ENCODE measurements at places on chromosomes 1 and 21.
A peak's percentile ranks its signal among the peaks of the same experiment; 100 is the strongest.

- H3K27me3 ChIP-seq, result no peaks in the 10 kb centered on the region
- H3K4me1 ChIP-seq, result peaks cover 67% of the 10 kb centered on the region
- DNase-seq, result peak; percentile 81
- H3K36me3 ChIP-seq, result no peaks in the 10 kb centered on the region
- H3K4me3 ChIP-seq, result peak overlapping the region; percentile 39
These were observed 8.2 kb downstream of the UQCRHL start for GRCh38 chr1:15799004-15799867.

DNA sequence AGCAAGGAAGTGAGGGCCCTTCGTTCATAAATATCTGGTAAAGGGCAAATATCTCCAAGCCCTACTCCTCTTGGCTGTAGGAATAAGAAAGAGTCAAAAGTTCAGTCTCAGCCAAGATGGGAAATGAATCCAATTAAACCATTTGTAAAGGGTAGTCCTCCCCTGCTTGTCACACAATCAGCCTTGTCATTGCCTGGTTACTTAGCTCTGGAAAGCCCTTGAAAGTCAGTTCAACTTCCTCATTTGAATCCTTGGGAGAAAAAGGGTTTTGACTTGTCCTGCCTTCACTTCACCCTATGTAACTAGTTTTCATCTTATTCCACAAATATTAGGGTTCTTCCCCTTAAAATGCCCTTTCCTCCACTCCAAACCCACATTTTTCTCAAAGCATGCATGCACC is 100.0 kb downstream of the ELAVL4 start:
- H3K36me3 ChIP-seq, result no peaks in the 10 kb centered on the region
- H3K27me3 ChIP-seq, result no peaks in the 10 kb centered on the region
- no peak overlapping the region for H3K4me3 ChIP-seq

- no peaks in the 10 kb centered on the region for H3K27me3 ChIP-seq
- no peaks in the 10 kb centered on the region for H3K4me1 ChIP-seq
- H3K36me3 ChIP-seq, result no peaks in the 10 kb centered on the region
- DNase-seq, result no peak
- no peak overlapping the region for H3K4me3 ChIP-seq
These were observed 23.2 kb downstream of the RPE65 start for GRCh38 chr1:68426594-68426993.

- H3K4me1 ChIP-seq, result no peaks in the 10 kb centered on the region
- H3K27me3 ChIP-seq, result no peaks in the 10 kb centered on the region
- H3K27ac ChIP-seq, result no peak overlapping the region
- H3K4me3 ChIP-seq, result no peak overlapping the region
- H3K36me3 ChIP-seq, result peaks cover 5% of the 10 kb centered on the region
- DNase-seq, result no peak
These were observed 63.0 kb downstream of the B3GALNT2 start for GRCh38 chr1:235441159-235441685.

- no peaks in the 10 kb centered on the region for H3K27me3 ChIP-seq
- no peak overlapping the region for H3K27ac ChIP-seq
- no peaks in the 10 kb centered on the region for H3K36me3 ChIP-seq
These were observed 116.8 kb downstream of the CASZ1 start for GRCh38 chr1:10679496-10680220.

DNA sequence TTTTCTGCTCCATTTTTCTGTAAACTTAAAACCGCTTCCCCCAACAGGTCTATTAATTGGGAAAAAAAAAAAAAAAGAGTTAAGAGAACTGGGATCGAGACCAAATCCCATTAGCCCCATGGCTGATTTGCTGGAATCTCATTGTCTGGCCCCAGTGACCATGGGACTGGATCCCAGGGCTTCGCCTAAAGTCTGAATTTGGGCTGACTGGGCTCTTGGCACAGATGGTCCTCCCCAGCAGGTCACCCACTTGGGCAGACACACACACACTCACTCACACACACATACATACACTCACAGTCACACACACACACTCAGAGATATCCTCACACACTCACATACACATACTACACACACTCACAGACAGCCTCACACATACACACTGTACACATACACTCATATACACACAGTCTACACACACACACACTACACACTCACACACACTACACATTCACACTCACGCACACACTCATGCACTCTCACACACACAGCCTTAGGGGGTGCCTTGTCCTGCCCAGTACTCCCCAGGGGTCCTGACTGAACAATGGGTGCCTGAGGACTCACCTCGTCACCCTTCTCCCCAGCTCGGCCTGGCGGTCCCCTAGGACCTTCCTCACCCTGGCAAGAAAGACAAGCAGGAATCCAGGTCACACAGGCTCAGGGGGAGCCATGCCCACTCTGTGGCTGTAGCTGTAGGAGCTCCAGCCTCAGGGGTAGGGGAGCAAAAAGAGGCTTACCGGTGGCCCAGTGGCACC is 7.5 kb downstream of the COL9A2 start:
- no peaks in the 10 kb centered on the region for H3K36me3 ChIP-seq
- H3K27me3 ChIP-seq, result no peaks in the 10 kb centered on the region
- no peak overlapping the region for H3K27ac ChIP-seq
- H3K4me1 ChIP-seq, result no peaks in the 10 kb centered on the region

DNA sequence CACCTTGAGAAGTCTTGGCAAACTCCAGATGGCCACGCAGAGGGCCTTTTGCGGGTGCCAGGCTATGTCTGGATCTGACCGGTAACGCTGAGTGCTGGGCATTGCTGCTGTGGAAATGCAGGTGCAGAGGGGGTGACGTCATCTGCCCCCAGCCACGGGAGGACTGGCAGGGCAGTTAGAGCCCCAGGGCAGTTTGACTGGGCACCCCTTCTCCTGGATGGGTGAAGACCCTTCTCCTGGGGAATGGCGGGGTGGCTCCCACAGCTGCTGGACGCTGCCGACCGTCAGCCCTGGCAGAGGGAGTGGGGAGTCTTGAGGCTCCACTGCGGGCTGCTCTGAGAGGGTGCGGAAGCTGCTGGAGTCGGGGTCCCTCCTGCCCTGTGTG is 12.6 kb upstream of the EDN2 start:
- H3K4me1 ChIP-seq, result peaks cover 45% of the 10 kb centered on the region
- H3K27ac ChIP-seq, result peak overlapping the region; percentile 55
- no peaks in the 10 kb centered on the region for H3K27me3 ChIP-seq
- H3K4me3 ChIP-seq, result no peak overlapping the region

- H3K36me3 ChIP-seq, result no peaks in the 10 kb centered on the region
- no peak for DNase-seq
- no peaks in the 10 kb centered on the region for H3K4me1 ChIP-seq
These were observed 30.8 kb upstream of the PTPRF start for GRCh38 chr1:43499898-43500297.

DNA sequence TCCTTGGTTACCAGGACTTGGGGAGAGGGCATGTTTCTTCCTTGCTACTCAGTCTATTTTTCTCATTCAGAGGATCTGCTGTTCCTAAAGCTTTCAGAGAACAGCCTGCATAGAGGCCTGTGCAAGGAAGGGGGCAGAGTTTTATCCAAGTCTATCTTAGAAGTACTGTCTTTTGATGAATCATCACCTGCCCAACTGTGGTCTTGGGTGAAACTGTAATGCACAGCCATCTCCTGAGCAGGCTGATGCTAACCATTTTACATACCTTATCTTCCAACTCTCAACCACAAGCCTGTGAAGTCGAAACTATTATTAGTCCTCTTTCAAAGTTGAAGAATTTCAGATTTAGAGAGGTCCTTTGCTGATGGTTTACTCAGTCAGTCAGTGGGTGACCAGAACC is 368.0 kb downstream of the HHAT start:
- no peak overlapping the region for H3K4me3 ChIP-seq
- no peak for DNase-seq
- no peaks in the 10 kb centered on the region for H3K27me3 ChIP-seq
- no peaks in the 10 kb centered on the region for H3K36me3 ChIP-seq

- DNase-seq, result no peak
- no peaks in the 10 kb centered on the region for H3K27me3 ChIP-seq
- H3K4me3 ChIP-seq, result no peak overlapping the region
- H3K36me3 ChIP-seq, result no peaks in the 10 kb centered on the region
- no peaks in the 10 kb centered on the region for H3K4me1 ChIP-seq
These were observed 20.2 kb downstream of the MACO1 start for GRCh38 chr1:25450891-25451290.

DNA sequence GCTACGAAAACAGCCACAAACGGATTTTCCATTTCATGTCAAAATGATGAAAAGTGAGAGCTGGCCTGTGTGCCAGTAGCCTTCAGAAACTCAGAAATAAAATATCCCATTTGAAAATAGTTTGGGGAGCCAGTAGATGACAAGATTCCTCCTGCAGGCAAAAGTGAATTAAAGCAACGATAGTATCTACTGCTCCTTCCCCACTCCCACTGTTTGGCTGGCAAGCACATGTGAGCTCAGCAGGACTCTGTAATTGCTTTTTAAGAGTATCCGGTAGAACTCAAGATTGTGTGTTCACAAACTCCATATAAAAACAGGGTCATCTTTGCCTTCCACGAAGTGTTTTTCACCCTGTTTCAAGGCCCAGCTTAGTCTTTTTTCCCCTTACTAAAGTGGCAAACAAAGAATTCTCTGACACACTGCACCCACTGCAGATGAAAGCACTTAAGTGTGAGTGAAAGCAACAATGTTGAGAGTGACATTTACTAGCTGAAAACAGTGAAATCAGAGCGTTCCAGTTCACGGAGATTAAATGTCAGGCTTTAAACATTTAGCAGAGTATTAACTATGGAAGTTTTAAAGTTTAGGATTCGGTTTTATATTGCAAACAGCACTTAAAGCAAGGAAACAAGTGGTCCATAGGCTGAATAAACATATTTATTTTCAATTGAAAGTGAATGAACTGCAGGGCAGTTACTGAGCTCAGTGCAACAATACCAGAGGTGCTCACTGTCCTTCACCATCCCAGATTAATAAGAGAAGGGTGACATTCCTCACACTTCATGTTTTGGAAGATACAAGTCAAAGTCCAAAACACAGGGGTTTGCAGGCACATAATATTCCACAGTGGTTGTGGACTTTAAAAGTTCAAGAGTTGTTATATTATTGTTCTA is 70.0 kb downstream of the ALG14 start:
- no peaks in the 10 kb centered on the region for H3K36me3 ChIP-seq
- no peak for DNase-seq
- peaks cover 5% of the 10 kb centered on the region for H3K4me1 ChIP-seq
- H3K27ac ChIP-seq, result no peak overlapping the region

DNA sequence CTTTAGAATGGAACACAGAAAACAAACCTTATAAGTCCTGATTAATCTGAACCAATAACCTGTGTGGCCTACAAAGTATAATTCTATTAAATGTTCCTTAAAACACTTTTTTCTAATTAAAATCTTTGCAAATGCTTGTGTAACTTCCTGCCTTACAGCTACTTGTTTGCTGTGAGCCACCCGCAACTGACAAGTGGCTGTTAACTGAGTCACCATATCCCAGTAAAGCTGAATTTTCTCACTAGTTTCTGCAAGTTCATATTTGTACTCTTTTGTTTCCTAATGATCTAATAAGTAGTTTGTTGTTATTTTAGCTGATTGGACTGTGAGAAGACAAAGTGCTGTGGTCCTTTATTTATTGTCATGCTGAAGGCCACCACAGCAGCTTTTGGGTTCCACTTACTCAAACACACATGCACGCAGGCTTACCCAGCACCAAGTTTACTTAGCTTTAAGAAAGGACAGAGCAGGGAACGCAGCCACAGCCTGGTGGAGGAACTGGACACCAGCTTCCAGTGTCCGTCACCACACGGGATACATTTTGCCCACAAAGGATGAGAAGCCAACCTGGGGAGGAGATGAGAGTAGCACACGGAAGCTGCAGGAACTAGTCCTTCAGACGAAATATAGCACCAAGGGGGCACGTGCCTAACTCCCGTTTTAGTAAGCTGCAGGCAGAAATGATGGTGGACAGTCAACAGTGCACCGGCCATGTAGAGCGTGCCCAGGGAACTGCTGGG is 47.8 kb downstream of the LCA5L start:
- no peak for DNase-seq
- H3K27me3 ChIP-seq, result no peaks in the 10 kb centered on the region
- H3K4me3 ChIP-seq, result no peak overlapping the region

GRCh38 chr21:15850645-15851044 is 120.9 kb downstream of the USP25 start:
- no peak overlapping the region for H3K4me3 ChIP-seq
- H3K36me3 ChIP-seq, result no peaks in the 10 kb centered on the region
- H3K27ac ChIP-seq, result no peak overlapping the region
- H3K4me1 ChIP-seq, result no peaks in the 10 kb centered on the region

GRCh38 chr1:29290414-29290985 is 54.2 kb downstream of the PTPRU start:
- H3K27ac ChIP-seq, result no peak overlapping the region
- H3K36me3 ChIP-seq, result no peaks in the 10 kb centered on the region
- no peak for DNase-seq
- no peaks in the 10 kb centered on the region for H3K4me1 ChIP-seq
- H3K4me3 ChIP-seq, result no peak overlapping the region
